Thoracic aorta (tissue), 2 donors: ENCODE measurements at places on chromosomes 6 and 20. TPM values are rescaled to one million over a fixed set of nuclear protein-coding genes. Genes with fewer than 3 reads are reported as not detected.

DNA sequence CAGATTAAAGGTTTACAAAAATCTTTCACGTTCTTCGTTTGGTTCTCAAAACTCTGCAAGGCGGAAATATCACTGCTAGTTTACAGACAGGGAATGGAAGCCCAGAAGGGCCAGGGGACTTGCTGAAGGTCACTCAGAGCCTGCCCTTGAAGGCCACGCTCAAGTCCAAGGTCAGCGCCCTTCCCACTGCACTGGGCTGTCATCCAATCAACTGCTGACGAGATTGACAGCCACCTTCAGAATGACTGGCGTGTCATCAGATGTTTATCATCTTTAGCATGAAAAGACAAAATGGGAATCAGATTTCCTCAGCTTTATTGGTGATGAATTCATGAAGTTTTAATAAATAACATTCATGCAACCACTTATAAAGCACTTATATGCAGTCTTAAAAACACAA lies 16.5 kb downstream of the RNASET2 start:
- no peak for DNase-seq

The CALHM5 gene
- total RNA-seq: 14.0 TPM

The HLA-DQA1 gene
- total RNA-seq: 4.5 TPM

- DNase-seq: no peak
Observed at GRCh38 chr6:111745186-111745585, 128.1 kb downstream of the FYN start.

The ULBP2 gene
- 0.41 TPM for total RNA-seq

DNA sequence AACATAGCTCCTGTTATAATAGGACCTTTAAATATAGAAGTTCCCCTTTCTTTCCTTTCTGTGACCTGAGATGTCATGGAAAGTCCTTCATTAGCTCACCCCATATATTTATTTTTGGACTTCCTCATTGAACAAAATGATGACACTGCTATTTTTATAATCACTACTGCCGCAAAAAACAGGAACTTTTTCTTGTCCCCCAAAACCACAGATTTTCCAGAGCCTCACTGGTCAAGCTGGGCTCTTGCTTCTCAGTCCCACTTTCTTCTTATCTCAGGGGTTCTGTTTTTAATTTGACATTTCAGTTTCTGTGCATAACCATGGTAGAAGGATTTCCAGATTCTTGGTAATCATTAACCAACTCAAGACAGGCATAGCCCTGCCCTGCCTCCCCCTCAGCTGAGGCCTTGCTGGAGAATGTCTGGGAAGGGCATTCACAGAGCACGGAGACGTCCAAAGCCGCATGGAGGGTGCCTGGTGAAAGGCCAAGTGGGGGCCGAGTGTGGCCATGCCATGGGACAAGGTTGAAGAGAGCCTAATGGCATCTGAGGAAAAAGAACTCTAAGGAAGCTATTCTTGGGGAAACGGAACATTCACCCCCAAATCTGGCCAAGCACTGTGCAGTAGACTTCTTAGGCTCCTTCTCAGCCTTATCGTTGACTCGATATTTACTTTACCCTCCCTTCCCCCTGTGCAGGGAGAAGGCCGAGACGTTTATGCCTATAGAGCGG lies 73.7 kb downstream of the EDN1 start:
- no peak for DNase-seq

DNA sequence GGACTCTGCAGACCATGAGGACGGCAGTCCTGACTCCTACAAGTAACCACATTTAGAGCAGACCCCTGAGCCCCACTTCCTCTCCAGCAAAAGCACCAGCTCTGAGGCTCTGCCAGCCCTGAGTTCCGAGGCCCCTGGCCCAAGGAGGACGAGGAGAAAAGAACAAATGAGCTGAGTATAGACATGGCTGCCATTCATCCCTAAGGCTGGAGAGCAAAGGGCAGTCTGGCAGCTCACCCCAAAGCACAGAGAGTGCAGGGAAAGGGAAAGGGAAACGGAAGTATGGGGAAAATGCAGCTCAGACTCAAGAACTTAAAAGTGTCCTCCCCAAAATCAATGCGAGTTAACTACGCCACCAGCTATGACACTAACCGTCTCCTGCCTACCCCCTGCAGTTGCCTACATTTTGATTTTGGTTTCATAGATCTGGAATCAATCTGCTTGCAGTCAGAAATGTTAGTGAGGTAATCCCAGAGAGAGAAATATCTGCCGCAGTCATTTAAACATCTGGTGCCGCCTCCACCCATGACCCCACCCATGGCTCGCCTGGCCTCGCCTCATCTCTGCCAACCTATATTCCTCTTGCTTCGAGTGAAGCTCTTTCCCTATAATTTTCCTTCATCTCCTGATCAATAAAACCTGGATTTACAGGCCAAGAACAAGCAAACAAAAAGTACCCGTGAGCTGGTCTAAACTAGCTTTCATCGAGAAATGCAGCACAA lies 49.6 kb upstream of the AFDN start:
- DNase-seq: no peak

GRCh38 chr6:24856901-24857670 lies 58.4 kb upstream of the ARMH2 start:
- DNase-seq: no peak

- no peak for DNase-seq
Observed at GRCh38 chr6:170018936-170019817, 267.8 kb downstream of the ERMARD start.

DNA sequence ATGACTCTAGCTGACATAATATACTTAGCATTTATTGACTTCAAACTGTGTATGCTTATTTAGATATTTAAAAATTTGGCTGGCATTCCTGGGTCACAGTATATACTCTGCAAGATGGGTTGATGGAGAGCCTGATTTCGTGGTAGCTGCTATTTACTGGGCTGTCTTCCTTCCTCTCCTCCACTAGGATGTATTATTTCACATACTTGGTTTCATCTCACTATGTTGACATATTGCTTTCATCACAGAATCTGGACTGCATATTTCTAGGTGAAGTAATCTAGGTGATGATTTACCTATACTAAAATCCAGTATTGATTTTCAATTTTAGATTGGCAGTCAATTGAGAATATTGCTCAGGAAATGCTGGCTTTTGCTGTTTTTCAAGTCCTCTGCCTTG lies 15.7 kb downstream of the AFDN start:
- DNase-seq: no peak

DNA sequence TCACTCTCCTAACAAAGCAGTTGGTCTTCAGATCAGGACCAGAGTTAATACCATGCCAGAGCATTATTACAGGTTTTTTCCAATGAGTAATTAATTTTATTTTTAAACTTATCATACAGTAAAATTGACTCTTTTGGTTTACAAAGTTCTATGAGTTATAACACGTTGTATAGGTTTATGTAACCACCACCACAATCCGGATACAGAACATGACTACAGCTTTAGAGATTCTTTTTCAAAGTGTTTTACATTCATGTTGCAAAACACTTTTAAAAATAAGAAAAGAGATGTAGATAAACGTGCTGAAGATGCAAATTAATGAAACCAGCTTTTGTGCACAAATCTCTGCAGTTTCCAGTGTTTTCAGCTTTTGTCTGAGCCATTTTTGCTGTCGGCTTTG lies 1.5 kb upstream of the TPBG start:
- DNase-seq: no peak

DNA sequence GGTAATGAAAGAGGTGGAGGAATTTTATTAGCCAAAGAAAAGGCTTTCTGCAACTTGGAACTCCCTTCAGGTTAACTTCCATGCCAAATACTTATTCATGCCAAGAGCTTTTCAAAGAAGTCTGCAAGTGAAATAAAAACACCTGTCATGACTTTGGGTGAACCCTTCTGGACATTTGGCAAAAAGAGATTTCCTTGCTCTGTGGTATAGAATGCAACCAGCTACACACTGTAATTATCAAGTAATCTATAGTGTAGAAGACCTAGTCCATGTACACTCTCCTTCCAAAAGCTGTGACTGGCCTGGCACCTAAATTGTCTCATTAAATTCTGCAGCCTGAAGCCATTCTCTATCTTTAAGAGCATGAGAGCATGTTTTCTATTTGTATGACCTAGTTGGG lies 232.3 kb downstream of the COL12A1 start:
- DNase-seq: no peak

DNA sequence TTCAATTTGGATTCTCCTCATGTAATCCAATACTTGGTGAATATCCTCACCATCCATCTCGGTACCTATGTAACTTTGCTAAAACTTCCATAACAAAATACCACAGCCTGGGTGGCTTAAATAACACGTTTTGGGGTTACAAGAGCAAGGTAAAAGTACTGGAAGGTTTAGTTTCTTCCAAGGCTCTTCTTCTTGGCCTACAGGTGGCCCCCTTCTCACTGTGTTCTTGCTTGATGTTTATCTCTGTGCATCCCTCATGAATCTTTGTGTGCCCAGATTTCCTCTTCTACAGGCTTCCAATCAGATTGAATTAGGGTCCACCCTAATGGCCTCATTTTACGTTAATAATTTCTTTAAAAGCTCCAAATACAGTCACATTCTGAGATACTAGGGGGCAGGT lies 163.3 kb upstream of the HCRTR2 start:
- DNase-seq: no peak

The PPP1R3G gene
- 3.7 TPM for total RNA-seq

DNA sequence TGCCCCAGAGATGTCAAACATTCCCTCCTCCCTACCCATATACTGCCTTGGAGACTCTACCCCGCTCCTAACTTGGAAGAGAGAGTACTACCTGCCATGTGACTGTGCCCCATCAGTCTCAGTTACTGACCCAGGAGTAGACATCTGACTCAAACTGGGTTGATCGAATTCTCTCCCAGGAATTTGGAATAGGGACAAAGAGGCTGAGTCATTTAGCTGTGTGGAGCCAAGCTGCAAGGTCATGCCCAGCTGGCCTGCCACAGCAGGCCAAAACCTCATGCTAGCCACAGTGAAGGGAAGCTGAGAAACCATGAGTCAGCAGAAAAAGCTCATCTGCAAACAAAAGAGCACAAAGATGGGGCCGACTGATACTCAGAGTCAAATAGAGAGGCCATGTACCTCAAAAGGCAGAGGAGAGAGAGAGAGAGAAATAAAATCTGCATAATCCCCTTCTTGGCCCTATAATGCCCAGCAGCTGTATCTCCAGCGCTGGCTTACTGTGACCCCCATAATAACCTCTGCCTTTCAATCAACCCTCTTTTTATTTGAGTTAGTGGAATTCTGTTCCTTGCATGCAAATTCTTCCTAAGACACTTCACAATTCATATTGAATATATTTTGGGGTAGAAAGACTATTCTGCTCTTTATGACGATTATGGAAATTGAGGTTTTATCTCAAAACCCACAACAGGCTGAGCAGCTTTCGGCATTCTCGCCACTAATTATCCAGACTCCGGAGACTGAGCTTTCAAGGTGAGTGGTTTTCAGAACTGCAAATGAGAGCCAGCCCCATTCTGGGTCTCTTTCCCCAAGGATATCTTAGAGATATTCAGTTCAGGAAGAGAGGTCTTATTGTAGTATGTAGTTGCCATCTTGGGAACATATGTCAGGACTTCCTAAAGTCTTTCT lies 21.4 kb upstream of the AKIRIN2 start:
- peak; percentile 29 for DNase-seq

GRCh38 chr6:26382121-26382520 lies 787 bp upstream of the BTN2A2 start:
- DNase-seq: no peak

- DNase-seq: no peak
Observed at GRCh38 chr6:164477101-164477500, 832.3 kb downstream of the C6orf118 start.

The COQ3 gene
- total RNA-seq: 2.0 TPM

The TRIM40 gene
- not detected for total RNA-seq

The SERINC1 gene
- total RNA-seq: 248 TPM

DNA sequence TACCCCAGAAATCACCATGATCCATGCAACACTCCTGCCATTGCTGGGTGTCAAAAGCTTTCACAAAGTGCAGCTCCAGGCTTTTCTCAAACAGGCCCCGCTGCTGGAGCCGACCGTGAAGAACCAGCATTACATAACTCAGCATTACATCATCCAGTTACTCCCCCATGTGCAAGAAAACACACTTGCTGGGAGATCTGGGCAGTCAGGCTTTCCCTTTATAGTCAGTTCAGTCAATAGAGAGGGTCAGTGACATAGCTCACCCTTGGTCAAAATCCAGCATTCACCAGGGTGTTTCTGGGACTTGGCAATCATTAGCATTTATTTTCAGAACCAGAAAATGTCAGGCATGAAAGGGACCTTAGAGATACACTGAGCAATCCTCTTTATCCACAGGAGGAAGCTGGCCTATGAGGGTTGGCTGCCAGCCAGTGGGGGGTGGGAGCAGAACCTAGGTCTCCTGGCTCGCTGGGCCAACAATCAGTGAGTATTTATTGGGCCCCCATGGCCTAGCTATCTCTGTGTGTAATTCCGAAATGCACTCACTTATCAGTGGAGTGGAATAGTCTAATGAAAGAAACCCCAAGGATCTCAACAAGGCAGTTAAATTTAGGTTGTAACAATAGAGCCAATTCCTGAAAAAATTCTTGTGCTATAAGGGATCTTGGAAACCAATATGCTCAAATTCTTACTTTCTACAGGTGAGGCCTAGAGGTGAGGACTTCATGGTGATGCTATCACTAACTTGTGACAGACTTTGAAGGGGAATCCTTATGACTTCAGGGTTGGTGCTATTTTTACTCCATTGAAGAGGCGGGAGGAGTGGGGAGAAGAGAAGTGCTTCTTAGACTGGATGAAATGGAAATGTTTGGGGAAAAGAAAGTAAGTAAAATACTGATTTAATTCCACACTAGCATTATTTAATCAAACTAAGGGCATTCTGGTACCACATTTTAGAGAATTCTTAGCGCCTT lies 54.6 kb downstream of the LYRM4 start:
- DNase-seq: no peak

- no peak for DNase-seq
Observed at GRCh38 chr20:22093122-22093521, 387.7 kb downstream of the PAX1 start.

GRCh38 chr6:119040229-119040628 lies 38.2 kb downstream of the FAM184A start:
- no peak for DNase-seq

The LAMA5 gene
- total RNA-seq: 333 TPM

- DNase-seq: no peak
Observed at GRCh38 chr20:6178537-6178936, 55.7 kb upstream of the FERMT1 start.

GRCh38 chr6:89079511-89080234 lies 878 bp upstream of the PNRC1 start:
- DNase-seq: no peak
